Neural crest cell (in vitro differentiated cells): ENCODE measurements at places on chromosomes 3 and 15.

GRCh38 chr3:30685267-30685667 lies 78.9 kb downstream of the TGFBR2 start:
- no peak for DNase-seq

GRCh38 chr3:149115114-149115513 lies 14.3 kb upstream of the HPS3 start:
- no peak for DNase-seq

DNA sequence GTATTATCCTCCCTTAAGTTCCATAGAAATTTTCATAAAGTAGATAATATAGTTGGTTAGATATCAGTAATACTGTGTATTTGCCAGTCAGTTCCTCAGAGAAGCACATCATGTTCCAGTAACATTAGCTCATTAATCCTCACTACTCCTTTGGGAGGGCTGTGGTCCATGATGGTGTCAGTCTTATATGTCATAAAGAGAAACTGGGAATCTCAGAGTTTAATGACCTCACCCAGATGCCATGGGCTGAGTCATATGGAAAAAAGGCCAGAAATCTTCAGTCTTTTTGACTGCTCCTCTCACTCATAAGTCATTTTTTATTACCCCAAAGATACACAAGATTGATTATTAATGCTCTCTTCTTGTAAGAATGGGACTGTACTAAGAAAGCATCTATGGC lies 188.6 kb downstream of the CHL1 start:
- DNase-seq, result no peak

GRCh38 chr3:27097182-27097581 lies 272.0 kb downstream of the NEK10 start:
- no peak for DNase-seq

DNA sequence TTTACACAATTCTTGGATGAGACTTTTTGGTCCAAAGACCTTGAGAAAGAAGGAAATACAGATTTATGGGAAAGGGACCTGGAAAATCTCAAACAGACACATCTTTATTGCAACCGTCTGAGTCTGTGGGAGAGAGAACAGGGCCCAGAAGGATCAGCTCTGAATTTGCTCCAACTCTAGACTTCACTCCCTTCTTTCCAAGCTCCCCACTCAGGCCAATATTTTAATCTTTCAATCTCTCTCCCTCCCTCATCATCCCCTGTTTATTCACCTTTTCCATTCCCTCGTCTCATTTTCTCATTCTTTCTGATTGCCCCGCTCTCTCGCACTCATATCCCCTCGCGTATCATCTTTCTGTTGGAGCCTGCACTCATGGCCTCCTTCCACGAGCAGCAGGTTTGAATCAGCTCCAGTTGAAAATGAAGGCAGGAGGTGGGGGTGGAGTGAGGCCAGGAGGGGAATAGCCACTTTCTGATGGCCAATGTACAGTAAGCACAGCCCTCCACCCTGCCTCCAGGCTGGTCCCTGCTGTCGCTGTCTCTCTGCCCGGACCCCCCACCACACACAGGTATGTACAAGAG lies 63.6 kb upstream of the BOC start:
- DNase-seq, result no peak

DNA sequence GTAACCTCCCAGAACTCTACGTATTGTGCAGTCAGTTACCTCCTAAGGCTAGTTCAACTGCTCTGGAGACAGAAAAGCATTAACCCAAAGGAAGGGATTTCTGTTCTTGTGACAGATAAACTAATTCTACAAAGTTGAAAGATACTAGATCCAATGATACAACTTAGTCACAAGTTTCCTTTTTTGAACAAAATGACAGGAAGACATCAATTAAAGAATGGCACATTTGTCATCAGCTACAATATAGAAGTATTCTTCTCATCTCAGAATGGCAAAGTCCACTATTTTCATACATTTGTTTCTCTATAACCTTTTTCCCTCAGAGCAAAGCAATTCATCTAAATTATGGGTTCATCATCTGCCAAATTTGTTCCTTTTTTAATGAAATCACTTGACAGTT lies 43.7 kb downstream of the ISL2 start:
- no peak for DNase-seq

- DNase-seq, result no peak
Observed at GRCh38 chr15:50377867-50378751, 23.1 kb upstream of the GABPB1 start.

- DNase-seq, result peak; percentile 57
Observed at GRCh38 chr3:73624821-73625665, at the start of gene PDZRN3. Gene PDZRN3 (minus strand): TSS chr3:73624941.

DNA sequence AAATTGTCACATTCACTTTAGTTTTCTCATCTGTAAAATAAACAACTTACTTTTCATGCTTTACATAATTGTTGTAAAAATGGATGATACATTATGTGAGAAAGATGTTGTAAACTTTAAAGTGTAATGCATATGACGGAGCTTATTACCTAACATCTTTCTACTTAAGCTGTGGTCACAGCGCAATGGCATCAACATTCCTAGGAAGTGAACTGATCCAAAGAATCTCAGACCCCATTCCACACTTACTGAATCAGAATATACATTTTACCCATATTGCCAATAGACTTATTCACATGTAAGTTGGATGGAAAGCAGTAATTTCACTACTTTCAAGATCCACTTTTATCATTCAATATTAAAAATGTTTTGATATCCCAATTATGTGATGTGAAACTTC lies 497.5 kb downstream of the FGF12 start:
- DNase-seq, result no peak

GRCh38 chr3:108863799-108864135 lies 41.2 kb downstream of the TRAT1 start:
- DNase-seq, result no peak

- DNase-seq, result no peak
Observed at GRCh38 chr3:45515999-45516725, 78.4 kb upstream of the LIMD1 start.

DNA sequence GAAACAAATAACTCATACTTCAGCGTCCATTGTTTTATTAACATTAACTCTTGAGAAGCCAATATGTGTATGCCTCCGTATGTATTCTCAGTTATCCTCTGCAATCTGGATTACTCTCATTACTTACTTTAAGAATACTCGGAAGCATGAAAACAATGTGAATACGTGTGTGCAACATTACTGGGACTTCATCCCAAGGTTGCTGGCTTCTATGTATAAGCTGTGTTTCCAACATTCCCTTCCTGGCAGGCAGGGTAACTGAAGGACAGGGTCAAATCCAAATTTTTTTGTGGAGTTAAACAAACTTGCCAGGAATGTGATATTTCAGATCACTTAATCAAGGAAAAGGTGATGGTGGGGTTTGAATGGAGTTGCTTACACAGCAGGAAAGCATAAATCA lies 34.5 kb upstream of the NR1I2 start:
- no peak for DNase-seq

DNA sequence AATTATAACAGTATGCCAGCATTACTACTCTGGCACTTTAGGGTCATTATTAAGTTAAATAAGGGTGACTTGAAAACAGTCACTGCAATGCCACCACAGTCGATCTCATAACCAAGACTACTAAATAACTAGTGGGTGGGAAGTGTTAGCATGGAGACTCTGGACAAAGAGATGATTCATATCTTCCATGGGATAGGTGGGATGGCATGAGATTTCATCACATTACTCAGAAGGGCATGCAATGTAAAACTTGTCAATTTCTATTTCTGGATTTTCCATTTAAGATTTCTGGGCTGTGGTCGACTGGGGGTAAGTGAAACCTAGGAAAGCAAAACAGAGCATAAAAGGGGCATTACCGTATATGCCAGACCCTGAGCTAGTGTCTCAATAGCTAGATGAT lies 538.9 kb upstream of the GRM7 start:
- DNase-seq, result no peak

DNA sequence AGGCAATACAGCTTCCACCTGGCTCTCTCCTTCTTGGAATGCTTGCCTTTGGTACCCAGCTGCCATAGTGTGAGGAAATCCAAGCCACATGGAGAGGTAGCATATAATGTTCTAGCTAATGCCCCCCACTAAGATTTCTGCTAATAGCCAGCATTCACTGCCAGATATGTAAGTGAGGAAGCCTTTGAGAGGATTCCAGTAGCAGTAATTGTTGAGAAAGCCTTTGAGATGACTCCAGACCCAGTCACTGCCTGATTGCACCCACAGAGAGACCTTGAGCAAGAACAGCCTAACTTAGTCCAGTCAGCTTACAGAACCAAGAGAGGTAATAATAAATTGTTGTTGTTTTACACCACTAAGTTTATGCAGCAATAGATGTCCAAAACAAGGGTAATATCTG lies 63.1 kb downstream of the STRIT1 start:
- no peak for DNase-seq

- no peak for DNase-seq
Observed at GRCh38 chr3:112391648-112392047, 58.7 kb downstream of the CD200 start.

DNA sequence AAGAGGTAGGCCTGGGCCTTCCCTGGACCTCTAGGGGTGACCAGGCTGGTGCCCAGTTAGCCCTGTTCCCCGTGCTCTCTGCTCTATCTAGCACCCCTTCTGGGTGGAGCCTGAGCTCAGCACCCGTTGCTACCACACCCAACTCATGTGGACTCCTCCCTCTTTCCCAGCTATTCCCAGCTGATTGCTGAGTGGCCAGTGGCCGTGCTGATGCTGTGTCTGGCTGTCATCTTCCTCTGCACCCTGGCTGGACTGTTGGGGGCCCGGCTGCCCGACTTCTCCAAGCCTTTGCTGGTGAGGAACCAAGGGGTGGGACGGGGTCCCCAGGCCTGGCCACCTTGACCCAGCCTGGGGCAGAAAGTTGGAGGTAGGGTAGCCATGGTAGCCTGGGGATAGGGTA lies 6.2 kb downstream of the DISP2 start:
- DNase-seq, result no peak

- no peak for DNase-seq
Observed at GRCh38 chr15:33101036-33101435, 93.5 kb downstream of the FMN1 start.

GRCh38 chr3:193310914-193311723 lies 67.4 kb downstream of the ATP13A5 start:
- DNase-seq, result no peak

GRCh38 chr3:28745436-28745835 lies 396.8 kb upstream of the AZI2 start:
- DNase-seq, result no peak

DNA sequence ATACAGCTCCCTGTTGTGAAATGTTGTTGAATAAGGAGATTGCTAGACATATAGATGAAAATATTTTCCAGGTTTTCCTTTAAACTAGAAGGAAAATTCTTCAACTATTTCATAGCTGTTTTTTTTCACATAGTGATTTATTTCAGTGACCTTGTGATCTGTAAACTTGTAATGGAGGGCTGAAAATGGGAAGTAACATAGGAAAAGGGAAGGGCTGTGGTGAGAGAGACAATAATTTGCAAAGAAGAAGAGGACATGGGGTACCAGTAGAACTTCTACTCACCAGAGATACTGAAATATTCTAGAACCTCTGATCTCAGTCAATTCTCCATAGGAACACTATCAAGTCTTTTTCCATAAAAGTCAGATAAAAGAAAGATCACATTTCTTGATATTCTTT lies 60.4 kb downstream of the PLS1 start:
- DNase-seq, result no peak

DNA sequence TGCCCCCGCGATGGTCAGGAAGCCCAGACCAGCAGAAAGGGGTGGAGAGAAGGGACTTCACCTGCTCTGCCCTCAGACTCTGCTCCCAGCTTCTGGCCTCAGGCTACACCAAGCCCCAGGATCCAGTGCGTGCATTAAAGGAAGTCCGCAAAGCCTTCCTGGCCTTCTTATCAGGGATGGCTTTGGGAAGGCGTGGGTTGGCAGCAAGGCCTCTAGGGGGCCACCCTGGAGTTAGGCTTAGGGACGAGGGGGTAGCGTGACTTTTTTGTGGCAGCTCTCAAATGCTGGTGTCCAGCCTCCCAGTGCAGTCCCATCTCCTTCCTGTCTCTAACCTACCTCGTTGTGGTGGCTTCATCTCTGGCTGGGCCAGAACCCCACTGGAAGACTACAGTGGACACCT lies 18.9 kb upstream of the RPL29 start:
- DNase-seq, result peak; percentile 42

DNA sequence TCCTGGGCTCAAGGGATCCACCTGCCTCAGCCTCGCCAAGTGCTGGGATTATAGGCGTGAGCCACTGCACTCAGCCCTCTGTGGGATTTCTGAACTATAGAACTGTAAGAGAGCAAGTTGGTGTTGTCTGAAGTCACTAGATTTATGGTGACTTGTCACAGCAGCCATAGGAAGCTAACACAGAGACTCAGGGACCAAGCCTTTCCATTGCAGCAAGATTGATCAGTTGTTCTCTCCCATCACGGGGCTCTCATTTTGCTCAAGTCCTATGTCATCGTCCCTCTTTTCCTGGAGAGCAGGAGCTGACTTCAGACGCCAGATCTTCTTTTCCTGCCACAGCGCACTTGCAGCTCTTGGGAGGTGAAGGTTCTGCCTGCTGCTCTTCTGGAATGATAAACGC lies 61.0 kb downstream of the APBA2 start:
- no peak for DNase-seq
